Activated CD8-positive, alpha-beta T cell treated with anti-CD3 and anti-CD28 coated beads, Interleukin-2, amount 10 ng/mL, durations not matched to agents 7 days and 5 days (primary cell): ENCODE measurements at places on chromosomes 3 and 15. TPM values are rescaled to one million over a fixed set of nuclear protein-coding genes. Genes with fewer than 3 reads are reported as not detected.

The TMEM207 gene
- not detected for total RNA-seq

GRCh38 chr3:64913515-64913914 is 225.7 kb upstream of the ADAMTS9 start:
- no peak overlapping the region for H3K27ac ChIP-seq
- no peak for DNase-seq
- no peaks in the 10 kb centered on the region for H3K36me3 ChIP-seq
- H3K27me3 ChIP-seq = no peaks in the 10 kb centered on the region
- no peak overlapping the region for H3K4me3 ChIP-seq

DNA sequence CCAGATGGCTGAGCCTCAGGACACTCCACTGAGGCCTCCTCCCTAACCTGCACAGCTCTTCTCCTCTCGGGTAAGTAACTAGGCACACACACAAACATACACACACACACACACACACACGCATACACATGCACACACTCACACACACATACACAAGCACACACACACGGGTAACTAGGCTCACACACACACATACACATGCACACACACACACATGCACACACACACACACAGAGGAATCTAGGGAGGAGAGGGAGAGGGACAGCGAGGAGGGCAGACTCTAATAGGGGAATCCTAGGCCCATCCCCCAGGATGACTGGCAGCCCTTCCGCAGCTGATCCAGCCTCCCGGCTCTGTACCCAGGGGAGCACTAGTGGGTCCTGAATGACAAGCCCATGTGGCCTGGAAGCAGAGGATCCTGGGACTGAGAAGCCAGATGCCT is 177.4 kb upstream of the LINGO1 start:
- no peaks in the 10 kb centered on the region for H3K4me1 ChIP-seq
- no peak for DNase-seq
- no peak overlapping the region for H3K27ac ChIP-seq
- no peaks in the 10 kb centered on the region for H3K36me3 ChIP-seq

DNA sequence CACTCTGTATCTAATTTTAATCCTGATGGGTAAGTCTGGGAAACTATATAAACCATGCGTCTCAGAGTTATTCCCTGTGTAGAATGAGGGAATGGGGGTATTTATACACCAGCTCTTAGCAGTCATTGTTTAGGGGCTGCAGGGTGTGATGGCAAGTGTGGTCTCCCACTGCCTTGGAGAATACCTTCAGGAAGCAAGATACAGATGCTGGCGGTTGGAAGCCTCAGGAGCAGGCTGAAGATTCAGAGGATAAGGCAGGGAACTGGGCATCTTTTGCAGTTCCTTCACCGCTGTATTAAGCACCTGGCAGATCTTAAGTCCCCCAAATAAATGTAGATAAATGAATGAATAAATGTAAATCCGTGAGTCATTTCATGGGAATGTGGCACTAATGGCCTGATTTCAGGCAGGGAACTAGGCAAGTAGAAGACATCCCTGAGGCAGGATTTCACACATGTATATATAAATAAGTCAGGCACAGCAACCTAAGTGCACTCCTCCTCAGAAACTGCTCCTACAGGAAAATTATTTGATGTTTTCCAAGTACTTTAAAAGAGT is 209.2 kb upstream of the GADL1 start:
- DNase-seq = no peak
- H3K4me1 ChIP-seq = peaks cover 10% of the 10 kb centered on the region
- H3K27ac ChIP-seq = no peak overlapping the region
- H3K36me3 ChIP-seq = peaks cover under 1% of the 10 kb centered on the region

- no peak for DNase-seq
- no peaks in the 10 kb centered on the region for H3K27me3 ChIP-seq
- H3K36me3 ChIP-seq = no peaks in the 10 kb centered on the region
- no peaks in the 10 kb centered on the region for H3K4me1 ChIP-seq
- no peak overlapping the region for H3K4me3 ChIP-seq
- no peak overlapping the region for H3K27ac ChIP-seq
Measured at GRCh38 chr3:125646581-125646980, 51.3 kb upstream of the OSBPL11 start.

DNA sequence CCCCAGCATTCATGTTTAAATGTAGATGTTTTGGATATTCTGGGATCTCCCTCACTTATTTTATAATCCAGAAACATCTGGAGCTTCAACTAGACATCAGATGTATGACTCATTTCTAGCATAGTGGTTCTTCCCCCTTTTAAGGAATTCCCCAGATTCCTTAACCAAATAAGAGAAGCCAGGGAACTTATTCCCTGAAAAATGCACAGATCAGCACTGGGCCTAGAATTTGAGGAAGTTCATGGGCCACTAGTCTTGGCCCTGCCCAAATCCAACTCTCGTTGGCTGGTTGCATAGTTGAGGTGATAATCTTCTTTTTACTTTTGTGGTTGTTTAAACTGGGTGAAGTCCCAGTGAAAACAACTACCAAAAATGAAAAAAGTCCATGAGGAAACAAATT is 20.4 kb downstream of the RARRES1 start:
- H3K27me3 ChIP-seq = no peaks in the 10 kb centered on the region
- DNase-seq = no peak
- peaks cover 22% of the 10 kb centered on the region for H3K36me3 ChIP-seq
- H3K4me3 ChIP-seq = no peak overlapping the region
- peaks cover 7% of the 10 kb centered on the region for H3K4me1 ChIP-seq

The CHST13 gene
- not detected for total RNA-seq

- no peak overlapping the region for H3K27ac ChIP-seq
- no peaks in the 10 kb centered on the region for H3K27me3 ChIP-seq
- no peak for DNase-seq
- H3K4me1 ChIP-seq = peaks cover 2% of the 10 kb centered on the region
Measured at GRCh38 chr3:48285132-48285531, 44.2 kb downstream of the ZNF589 start.

- no peak overlapping the region for H3K27ac ChIP-seq
- no peaks in the 10 kb centered on the region for H3K36me3 ChIP-seq
- no peak overlapping the region for H3K4me3 ChIP-seq
- H3K27me3 ChIP-seq = peaks cover 40% of the 10 kb centered on the region
- H3K4me1 ChIP-seq = peaks cover 3% of the 10 kb centered on the region
Measured at GRCh38 chr3:46895761-46896160, 18.2 kb downstream of the PTH1R start.

DNA sequence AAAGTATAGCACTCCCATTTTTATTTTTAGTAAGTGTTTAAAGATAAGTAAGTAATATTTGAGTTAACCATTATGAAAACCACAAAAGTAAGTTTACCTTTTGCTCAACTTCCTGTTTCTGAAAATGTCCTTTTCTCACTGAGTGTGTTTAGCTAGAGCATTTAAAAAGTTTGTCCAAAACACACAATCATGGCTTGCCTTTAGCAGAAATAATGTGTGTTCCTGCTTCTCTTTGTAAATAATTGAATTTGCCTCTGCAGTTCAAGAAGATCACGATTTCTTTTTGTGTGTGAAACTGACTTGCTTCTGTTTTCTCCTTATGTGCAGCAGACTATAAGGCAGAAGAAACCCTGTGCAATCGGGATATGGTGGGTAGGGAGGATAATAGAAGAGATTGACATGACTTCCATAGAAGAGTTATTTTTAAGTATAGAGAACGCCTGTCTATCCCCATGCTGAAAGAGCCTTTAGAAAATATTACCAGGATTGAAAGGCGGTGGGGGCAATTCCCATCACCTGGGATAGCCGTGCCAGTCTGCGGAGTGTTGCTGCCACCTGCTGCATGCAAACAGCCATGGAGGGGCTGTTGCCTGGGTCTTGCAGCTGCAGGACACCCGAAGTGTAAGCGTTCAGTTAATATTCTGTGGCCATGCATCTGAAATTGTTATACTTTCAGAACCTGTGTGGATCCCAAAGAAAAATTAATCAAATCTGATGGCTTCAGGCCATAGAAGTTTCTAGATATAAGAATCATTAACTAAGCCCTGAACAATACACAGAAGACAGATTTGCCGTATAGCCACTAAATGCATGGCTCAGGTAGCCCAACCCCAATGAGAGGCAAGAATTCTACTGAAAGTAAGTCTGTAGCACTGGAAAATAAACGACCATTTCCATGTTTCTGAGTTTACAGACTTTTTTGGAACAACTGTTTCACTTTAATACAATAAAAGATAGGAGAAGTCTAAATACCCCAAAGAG is 2.4 kb upstream of the CD96 start:
- peak overlapping the region; percentile 67 for H3K4me3 ChIP-seq
- H3K36me3 ChIP-seq = peaks cover 34% of the 10 kb centered on the region
- peak overlapping the region; percentile 99 for H3K27ac ChIP-seq
- H3K4me1 ChIP-seq = peaks cover 57% of the 10 kb centered on the region

The TM4SF1 gene
- not detected for total RNA-seq

GRCh38 chr3:151504606-151505005 is 43.7 kb upstream of the IGSF10 start:
- H3K27ac ChIP-seq = no peak overlapping the region
- DNase-seq = no peak
- no peaks in the 10 kb centered on the region for H3K4me1 ChIP-seq
- peaks cover 3% of the 10 kb centered on the region for H3K27me3 ChIP-seq

The PCOLCE2 gene
- total RNA-seq = not detected

The MESP1 gene
- total RNA-seq = 2.4 TPM

DNA sequence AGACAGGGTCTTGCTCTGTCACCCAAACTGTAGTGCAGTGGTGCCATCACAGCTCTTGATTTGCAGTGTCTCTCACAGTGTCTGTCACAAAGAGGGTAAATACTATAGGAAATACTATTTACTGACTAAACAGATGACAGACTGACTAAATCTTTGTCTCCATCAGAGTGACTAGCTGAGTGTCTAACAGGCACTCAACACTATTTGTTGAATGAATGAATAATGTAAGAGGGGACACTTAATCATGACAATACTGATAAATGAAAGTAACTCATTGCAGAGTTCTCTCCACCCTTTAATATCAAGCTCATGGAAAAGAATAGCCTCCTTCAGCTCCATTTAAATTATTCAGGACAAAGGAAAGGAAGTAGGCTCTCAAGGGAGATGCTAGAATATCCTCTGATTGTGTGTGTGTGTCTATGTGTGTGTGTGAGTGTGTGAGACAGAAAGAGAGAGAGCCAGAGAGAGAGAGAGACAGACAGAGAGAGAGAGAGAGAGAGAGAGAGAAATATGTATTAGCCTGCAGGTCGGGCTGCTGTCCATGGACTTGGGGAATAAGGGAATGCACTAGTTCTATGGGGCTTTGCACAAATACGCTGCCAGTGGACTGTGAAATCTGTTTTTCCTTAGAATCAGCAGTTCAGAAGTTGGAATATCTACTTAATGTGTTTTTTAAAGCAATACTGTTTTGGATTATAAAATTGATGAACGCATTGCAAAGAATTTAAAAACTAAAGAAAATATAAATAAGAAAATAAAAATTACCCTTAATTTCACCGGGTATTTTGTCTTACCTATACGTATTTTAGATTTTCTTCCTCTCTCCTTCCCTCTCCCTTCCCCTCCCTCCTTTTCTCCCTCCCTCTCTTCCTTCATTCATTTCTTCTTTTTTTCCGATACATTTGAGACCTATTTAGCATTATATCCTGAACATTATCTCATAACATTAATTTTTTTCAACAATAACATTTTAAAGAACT is 132.9 kb upstream of the LRIG1 start:
- DNase-seq = no peak
- H3K27ac ChIP-seq = no peak overlapping the region
- peaks cover 3% of the 10 kb centered on the region for H3K27me3 ChIP-seq
- H3K36me3 ChIP-seq = no peaks in the 10 kb centered on the region

The OR5K2 gene
- not detected for total RNA-seq

DNA sequence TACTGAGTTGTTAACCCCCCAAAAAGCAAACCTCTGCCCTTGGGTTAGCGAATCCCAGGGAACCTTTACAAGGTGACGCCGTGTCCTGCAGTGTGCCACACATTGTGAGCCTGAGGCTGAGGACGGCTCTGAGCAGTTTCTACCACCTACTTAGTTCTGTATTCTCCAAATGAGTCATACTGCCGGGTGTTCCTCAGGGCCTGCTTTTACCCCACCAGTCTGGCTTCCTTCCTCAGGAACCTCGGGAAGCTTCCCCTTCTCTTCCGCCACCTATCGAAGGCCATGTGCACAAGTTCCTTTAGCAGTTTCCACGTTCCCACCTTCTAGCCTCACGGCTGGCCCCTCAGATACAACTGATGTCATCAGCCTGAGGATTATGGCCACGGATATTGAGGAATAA is 384.0 kb upstream of the TPM1 start:
- no peaks in the 10 kb centered on the region for H3K36me3 ChIP-seq
- no peaks in the 10 kb centered on the region for H3K4me1 ChIP-seq
- H3K27me3 ChIP-seq = peaks cover 5% of the 10 kb centered on the region

The C3orf49 gene
- total RNA-seq = not detected

- H3K27ac ChIP-seq = no peak overlapping the region
- H3K4me1 ChIP-seq = no peaks in the 10 kb centered on the region
- no peak overlapping the region for H3K4me3 ChIP-seq
- peaks cover 15% of the 10 kb centered on the region for H3K27me3 ChIP-seq
- DNase-seq = no peak
Measured at GRCh38 chr15:77852241-77853007, 219.7 kb upstream of the LINGO1 start.

- peaks cover 5% of the 10 kb centered on the region for H3K4me1 ChIP-seq
- no peak for DNase-seq
- no peak overlapping the region for H3K4me3 ChIP-seq
Measured at GRCh38 chr15:51280838-51281237, 57.6 kb downstream of the CYP19A1 start.

DNA sequence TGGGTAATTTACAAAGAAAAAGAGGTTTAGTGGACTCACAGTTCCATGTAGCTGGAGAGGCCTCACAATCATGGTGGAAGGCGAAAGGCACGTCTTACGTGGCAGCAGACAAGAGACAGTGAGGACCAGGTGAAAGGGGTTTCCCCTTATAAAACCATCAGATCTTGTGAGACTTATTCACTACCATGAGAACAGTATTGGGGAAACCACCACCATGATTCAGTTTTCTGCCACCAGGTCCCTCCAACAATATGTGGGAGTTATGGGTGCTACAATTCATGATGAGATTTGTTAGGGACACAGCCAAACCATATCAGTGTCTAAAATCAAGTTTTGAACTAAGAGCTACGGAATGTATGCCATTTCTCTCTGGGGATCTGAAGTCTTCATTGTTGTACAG is 354.8 kb upstream of the C2CD4B start:
- no peak overlapping the region for H3K27ac ChIP-seq
- H3K4me3 ChIP-seq = no peak overlapping the region
- DNase-seq = no peak
- H3K27me3 ChIP-seq = peaks cover 20% of the 10 kb centered on the region
- H3K4me1 ChIP-seq = no peaks in the 10 kb centered on the region
- H3K36me3 ChIP-seq = no peaks in the 10 kb centered on the region

The GOLGA8S gene
- 1.0 TPM for total RNA-seq

- H3K4me3 ChIP-seq = no peak overlapping the region
- no peaks in the 10 kb centered on the region for H3K4me1 ChIP-seq
- H3K27me3 ChIP-seq = peaks cover 5% of the 10 kb centered on the region
- H3K27ac ChIP-seq = no peak overlapping the region
Measured at GRCh38 chr3:152858170-152858800, 23.4 kb downstream of the P2RY1 start.

GRCh38 chr3:117045143-117045542 is 335.6 kb downstream of the TUSC7 start:
- DNase-seq = no peak
- no peaks in the 10 kb centered on the region for H3K27me3 ChIP-seq
- no peaks in the 10 kb centered on the region for H3K4me1 ChIP-seq
- no peak overlapping the region for H3K27ac ChIP-seq
- no peaks in the 10 kb centered on the region for H3K36me3 ChIP-seq

The TMC3 gene
- total RNA-seq = not detected
